Spinal cord (tissue), 10 donors: ENCODE measurements at places on chromosomes 5 and 9. TPM values are rescaled to one million over a fixed set of nuclear protein-coding genes. Genes with fewer than 3 reads are reported as not detected.

DNA sequence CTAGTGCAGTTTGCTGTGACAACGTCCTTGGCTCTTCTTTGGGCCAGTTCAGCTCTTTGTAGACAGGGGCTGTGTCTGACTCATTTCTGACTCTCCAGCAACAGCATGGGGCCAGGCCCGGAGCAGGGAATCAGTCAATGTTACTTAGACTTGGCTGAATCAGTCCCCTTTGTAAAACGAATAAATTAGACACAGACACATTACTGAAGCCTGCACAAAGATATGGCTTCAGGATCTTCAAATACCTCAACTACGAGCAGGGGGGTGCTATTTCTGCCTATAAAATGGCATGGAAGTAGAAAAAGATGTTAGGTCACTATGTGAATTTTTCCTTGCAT is 204.7 kb downstream of the TTLL11 start:
- no peak for DNase-seq

DNA sequence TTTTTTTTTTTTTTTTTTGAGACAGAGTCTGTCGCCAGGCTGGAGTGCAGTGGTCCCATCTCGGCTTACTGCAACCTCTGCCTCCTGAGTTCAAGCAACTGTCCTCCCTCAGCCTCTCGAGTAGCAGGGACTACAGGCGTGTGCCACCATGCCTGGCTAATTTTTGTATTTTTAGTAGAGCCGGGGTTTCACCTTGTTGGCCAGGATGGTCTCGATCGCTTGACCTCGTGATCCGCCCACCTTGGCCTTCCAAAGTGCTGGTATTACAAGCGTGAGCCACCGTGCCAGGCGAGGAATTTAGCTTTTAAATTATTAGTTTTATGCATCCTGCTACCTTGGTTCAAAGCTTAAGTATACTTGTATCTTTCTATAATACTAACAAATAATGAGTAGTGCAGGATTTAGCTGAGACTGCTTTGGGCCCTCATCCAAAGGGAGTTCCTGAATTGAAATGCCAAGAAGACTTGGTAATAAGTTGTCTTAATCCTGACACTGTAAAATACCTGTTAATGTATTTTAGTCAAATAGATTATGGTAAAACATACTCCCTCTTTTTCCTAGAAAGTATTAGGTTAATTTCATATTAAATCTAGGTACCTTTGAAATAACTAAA is 5.0 kb downstream of the CDC42SE2 start:
- no peak for DNase-seq

KYAT1 gene
- 14.5 TPM for polyA plus RNA-seq

UQCRQ gene
- polyA plus RNA-seq: 248 TPM

RNF183 gene
- polyA plus RNA-seq: not detected

DNA sequence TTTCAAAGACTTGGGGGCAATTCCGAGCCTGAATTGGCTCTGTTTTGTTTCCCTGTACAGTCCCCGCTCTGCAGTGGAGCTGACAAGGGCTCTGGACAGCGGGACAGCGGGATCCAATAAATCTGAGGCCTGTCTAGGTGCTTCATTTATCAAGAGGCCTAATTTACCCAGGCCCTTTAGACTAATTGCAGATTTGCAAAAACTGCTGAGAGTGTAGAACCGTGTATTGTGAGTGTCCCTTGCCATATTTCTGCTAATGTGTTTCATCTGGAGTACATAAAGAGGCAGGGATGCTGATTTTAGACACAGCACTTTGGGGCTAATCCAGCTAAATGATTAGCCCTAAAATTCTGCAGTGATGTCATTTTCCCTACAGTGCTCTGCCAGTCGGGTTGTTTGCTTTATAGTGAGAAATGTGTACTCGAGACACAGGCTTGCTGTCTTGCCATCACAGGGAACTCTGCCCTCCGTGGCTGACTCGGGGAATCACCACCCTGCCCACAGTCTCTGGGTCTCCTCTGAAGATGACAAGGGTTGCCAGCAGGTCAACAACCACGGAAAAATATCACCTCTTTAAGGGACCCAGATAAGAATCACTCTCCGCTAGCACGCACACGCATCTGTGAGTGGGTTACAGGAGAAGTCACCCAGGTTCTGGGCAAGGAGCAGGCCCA is 592.0 kb downstream of the BNC2 start:
- DNase-seq: no peak
